ENCODE measurements at places on chromosomes 1 and 21. TPM values are rescaled to one million over a fixed set of nuclear protein-coding genes. Genes with fewer than 3 reads are reported as not detected.

ADCY10 gene
- 0.24 TPM for total RNA-seq

C1orf116 gene
- total RNA-seq, result 0.36 TPM

OLIG2 gene
- total RNA-seq, result not detected

GRCh38 chr21:45726438-45726837, 82.9 kb downstream of the PCBP3 start:
- no peak for DNase-seq
- H3K27me3 ChIP-seq, result no peaks in the 10 kb centered on the region
- no peak overlapping the region for H3K4me3 ChIP-seq
- no peaks in the 10 kb centered on the region for H3K36me3 ChIP-seq
- H3K27ac ChIP-seq, result no peak overlapping the region
- H3K4me1 ChIP-seq, result no peaks in the 10 kb centered on the region

GRCh38 chr1:196951711-196952394, 8.3 kb downstream of the CFHR2 start:
- no peaks in the 10 kb centered on the region for H3K27me3 ChIP-seq
- no peaks in the 10 kb centered on the region for H3K4me1 ChIP-seq
- peak; percentile 24 for DNase-seq
- H3K27ac ChIP-seq, result no peak overlapping the region
- no peak overlapping the region for H3K4me3 ChIP-seq

- no peak overlapping the region for H3K27ac ChIP-seq
- H3K4me3 ChIP-seq, result no peak overlapping the region
- H3K36me3 ChIP-seq, result no peaks in the 10 kb centered on the region
- H3K4me1 ChIP-seq, result no peaks in the 10 kb centered on the region
- no peaks in the 10 kb centered on the region for H3K27me3 ChIP-seq
These were observed 41.4 kb upstream of the LMX1A start for GRCh38 chr1:165397944-165398343.

GRCh38 chr1:67355745-67356424, 48.2 kb downstream of the IL12RB2 start:
- no peaks in the 10 kb centered on the region for H3K27me3 ChIP-seq
- H3K4me3 ChIP-seq, result no peak overlapping the region
- H3K27ac ChIP-seq, result no peak overlapping the region
- H3K4me1 ChIP-seq, result no peaks in the 10 kb centered on the region
- H3K36me3 ChIP-seq, result peaks cover 2% of the 10 kb centered on the region

- peaks cover 4% of the 10 kb centered on the region for H3K36me3 ChIP-seq
- H3K4me3 ChIP-seq, result no peak overlapping the region
- DNase-seq, result no peak
- no peak overlapping the region for H3K27ac ChIP-seq
These were observed 15.3 kb downstream of the TMEM201 start for GRCh38 chr1:9603766-9604753.

DNA sequence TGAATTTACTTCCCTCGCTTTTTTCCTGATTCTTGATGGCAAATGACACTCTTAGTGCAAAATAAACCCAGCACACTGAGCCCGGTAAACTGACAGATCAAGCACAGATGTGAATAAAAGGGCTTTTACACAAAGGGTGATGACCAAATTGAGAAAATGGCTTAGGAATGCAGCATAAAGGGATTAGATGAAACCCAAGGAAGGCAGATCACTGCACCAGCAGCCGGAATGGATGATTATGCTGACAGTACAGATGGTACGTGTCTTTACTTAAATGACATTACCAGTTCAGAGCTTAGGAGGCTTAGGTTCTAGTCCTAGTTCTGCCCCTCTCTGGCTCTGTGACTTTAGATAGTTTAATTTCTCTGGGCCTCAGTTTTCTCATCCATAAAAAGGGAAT, 12.0 kb downstream of the PKP1 start:
- no peak for DNase-seq
- H3K4me1 ChIP-seq, result no peaks in the 10 kb centered on the region
- no peak overlapping the region for H3K27ac ChIP-seq
- H3K4me3 ChIP-seq, result no peak overlapping the region
- no peaks in the 10 kb centered on the region for H3K36me3 ChIP-seq
- H3K27me3 ChIP-seq, result no peaks in the 10 kb centered on the region

DNA sequence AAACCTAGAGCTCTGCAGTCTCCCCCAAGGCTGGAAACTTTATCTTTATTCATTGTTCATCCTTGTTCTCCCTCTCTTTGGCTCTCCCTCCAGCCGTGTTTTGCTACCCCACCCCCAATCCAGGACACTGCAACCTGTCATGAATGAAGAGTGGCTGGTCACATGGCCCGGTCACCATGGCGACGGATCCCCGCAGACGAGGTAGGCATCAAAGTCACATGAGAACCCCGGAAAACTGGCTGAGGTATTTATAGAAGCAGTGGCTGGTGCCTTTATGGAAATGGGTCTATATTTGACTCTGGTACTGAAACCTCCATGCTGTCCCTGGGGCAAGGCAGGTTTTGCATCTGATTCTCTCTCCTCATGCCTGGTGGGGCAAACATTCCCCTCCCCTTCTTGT, 13.4 kb upstream of the SLC6A17 start:
- H3K4me1 ChIP-seq, result no peaks in the 10 kb centered on the region
- no peak for DNase-seq
- H3K27me3 ChIP-seq, result no peaks in the 10 kb centered on the region
- no peak overlapping the region for H3K27ac ChIP-seq
- H3K36me3 ChIP-seq, result no peaks in the 10 kb centered on the region
- no peak overlapping the region for H3K4me3 ChIP-seq

DNA sequence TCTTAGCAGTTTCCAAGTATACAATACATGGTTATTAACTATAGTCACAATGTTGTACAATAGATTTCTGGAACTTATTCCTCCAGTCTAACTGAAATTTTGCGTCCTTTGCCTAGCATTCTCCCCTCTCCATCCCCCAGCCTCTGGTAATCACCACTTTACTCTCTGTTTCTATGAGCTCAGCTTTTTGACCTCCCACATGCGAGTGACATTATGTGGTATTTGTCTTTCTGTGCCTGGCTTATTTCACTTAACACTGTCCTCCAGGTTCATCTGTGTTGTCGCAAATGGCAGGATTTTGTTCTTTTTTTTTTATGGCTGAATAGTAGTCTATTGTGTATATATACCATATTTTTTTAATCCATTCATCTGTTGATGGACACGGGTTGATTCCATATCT, 43.9 kb upstream of the CD101 start:
- H3K27ac ChIP-seq, result no peak overlapping the region
- DNase-seq, result no peak
- peaks cover 9% of the 10 kb centered on the region for H3K36me3 ChIP-seq
- H3K27me3 ChIP-seq, result no peaks in the 10 kb centered on the region
- H3K4me1 ChIP-seq, result no peaks in the 10 kb centered on the region
- no peak overlapping the region for H3K4me3 ChIP-seq

DNA sequence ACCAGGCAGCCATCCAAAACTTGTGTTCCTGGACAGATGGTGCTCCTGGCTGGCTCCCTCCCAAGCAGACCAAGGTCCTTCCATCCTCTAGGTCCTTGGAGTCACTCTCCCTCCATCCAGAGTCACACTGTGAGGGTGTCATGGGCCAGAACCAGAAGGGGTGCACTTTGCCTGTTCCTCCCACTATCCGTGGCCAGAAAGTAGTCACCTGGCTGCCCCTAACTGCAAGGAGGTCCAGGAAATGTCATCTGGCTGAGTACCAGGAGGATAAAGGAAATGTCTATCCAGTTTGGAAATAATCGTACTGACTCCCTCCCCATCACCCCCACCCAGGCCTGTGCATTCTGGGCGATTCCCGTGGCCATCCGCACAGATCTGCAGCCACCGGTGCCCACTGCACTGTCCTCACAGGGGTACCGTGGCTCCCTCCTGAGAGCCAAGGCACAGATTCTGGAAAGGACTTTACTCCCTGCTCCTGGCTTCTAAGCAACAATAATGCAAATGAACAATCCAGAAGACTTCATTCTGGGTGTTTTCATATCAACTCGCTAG, 253.2 kb downstream of the NPHP4 start:
- no peaks in the 10 kb centered on the region for H3K4me1 ChIP-seq
- no peak overlapping the region for H3K27ac ChIP-seq

DNA sequence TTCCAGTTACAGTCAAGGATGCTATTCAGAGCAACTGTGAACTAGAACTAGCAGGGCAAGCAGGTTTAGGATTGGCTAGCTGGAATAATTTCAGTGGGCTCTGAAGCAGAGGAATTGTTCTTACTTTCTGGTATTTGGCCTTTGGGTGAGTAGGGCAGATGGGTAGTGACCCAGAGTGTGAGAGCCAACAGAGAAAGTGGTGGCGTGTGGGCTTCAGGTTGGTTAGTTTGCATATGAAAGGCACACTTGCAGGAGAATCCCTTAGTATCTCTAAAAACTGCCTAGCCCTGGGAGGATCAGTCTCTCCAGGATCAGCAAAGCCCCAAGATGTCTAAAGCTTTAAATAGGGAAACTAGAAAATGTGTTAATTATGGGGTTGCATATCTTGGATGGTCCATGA, 67.6 kb upstream of the LRRC8B start:
- H3K4me1 ChIP-seq, result no peaks in the 10 kb centered on the region
- no peak overlapping the region for H3K4me3 ChIP-seq
- no peak overlapping the region for H3K27ac ChIP-seq
- no peaks in the 10 kb centered on the region for H3K36me3 ChIP-seq
- DNase-seq, result no peak
- no peaks in the 10 kb centered on the region for H3K27me3 ChIP-seq

GRCh38 chr1:243413431-243414151, 157.8 kb downstream of the SDCCAG8 start:
- H3K4me3 ChIP-seq, result no peak overlapping the region
- no peaks in the 10 kb centered on the region for H3K36me3 ChIP-seq
- no peak for DNase-seq
- H3K27me3 ChIP-seq, result no peaks in the 10 kb centered on the region

GRCh38 chr1:5860277-5860676, 131.9 kb downstream of the NPHP4 start:
- H3K27me3 ChIP-seq, result no peaks in the 10 kb centered on the region
- no peak overlapping the region for H3K4me3 ChIP-seq
- DNase-seq, result no peak
- H3K36me3 ChIP-seq, result peaks cover 1% of the 10 kb centered on the region
- no peak overlapping the region for H3K27ac ChIP-seq
- no peaks in the 10 kb centered on the region for H3K4me1 ChIP-seq

- no peak overlapping the region for H3K27ac ChIP-seq
- H3K4me1 ChIP-seq, result no peaks in the 10 kb centered on the region
- H3K27me3 ChIP-seq, result no peaks in the 10 kb centered on the region
- no peak for DNase-seq
- no peak overlapping the region for H3K4me3 ChIP-seq
These were observed 62.3 kb downstream of the NID1 start for GRCh38 chr1:236002572-236002971.

DNA sequence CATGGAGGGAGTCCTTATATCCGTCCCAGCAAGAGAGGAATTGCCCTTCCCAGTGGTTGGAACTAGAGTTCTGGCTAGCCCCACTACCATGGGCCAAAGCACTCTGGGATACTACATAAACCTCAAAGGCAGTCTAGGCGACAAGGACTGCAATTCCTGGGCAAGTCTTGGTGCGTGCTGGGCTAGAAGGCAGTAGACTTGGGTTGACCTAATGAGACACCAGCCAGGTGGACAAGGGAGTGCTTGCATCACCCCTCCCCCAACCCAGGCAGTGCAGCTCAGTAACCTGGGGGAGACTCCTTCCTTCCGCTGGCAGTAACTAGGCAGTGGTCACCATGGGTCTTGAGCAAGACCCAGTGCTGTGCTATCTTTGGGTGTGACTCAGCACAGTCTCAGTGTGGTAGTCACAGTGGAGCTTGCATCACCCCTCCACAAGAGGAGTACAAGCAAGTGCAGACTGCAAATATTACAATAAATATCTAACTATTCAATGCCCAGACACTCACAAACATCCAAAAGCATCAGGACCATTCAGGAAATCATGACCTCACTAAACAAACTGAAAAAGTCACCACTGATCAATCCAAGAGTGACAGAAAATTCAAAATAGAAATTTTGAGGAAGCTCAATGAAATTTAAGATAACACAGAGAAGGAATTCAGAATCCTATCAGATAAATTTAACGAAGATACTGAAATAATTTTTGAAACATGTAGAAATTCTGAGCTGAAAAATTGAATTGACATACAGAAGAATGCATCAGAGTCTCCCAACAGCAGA, 84.7 kb upstream of the LYPLAL1 start:
- H3K27ac ChIP-seq, result no peak overlapping the region
- H3K4me1 ChIP-seq, result no peaks in the 10 kb centered on the region
- DNase-seq, result peak; percentile 78
- H3K36me3 ChIP-seq, result no peaks in the 10 kb centered on the region

GRCh38 chr1:30637183-30637980, 86.0 kb downstream of the MATN1 start:
- DNase-seq, result peak; percentile 33
- no peak overlapping the region for H3K4me3 ChIP-seq
- H3K27me3 ChIP-seq, result no peaks in the 10 kb centered on the region
- H3K27ac ChIP-seq, result no peak overlapping the region
- H3K4me1 ChIP-seq, result no peaks in the 10 kb centered on the region
- H3K36me3 ChIP-seq, result no peaks in the 10 kb centered on the region

- no peaks in the 10 kb centered on the region for H3K4me1 ChIP-seq
- H3K27ac ChIP-seq, result no peak overlapping the region
- H3K36me3 ChIP-seq, result no peaks in the 10 kb centered on the region
- no peak for DNase-seq
- no peak overlapping the region for H3K4me3 ChIP-seq
- H3K27me3 ChIP-seq, result no peaks in the 10 kb centered on the region
These were observed 524.4 kb downstream of the DPYD start for GRCh38 chr1:97396463-97396862.

- no peaks in the 10 kb centered on the region for H3K27me3 ChIP-seq
- DNase-seq, result no peak
- no peak overlapping the region for H3K27ac ChIP-seq
- H3K36me3 ChIP-seq, result no peaks in the 10 kb centered on the region
- no peak overlapping the region for H3K4me3 ChIP-seq
These were observed 124.2 kb downstream of the LIPI start for GRCh38 chr21:14086553-14086952.

- H3K27me3 ChIP-seq, result no peaks in the 10 kb centered on the region
- no peaks in the 10 kb centered on the region for H3K4me1 ChIP-seq
- no peak overlapping the region for H3K4me3 ChIP-seq
- no peak overlapping the region for H3K27ac ChIP-seq
- no peak for DNase-seq
These were observed 3.6 kb downstream of the S100A6 start for GRCh38 chr1:153532181-153532580.

DNA sequence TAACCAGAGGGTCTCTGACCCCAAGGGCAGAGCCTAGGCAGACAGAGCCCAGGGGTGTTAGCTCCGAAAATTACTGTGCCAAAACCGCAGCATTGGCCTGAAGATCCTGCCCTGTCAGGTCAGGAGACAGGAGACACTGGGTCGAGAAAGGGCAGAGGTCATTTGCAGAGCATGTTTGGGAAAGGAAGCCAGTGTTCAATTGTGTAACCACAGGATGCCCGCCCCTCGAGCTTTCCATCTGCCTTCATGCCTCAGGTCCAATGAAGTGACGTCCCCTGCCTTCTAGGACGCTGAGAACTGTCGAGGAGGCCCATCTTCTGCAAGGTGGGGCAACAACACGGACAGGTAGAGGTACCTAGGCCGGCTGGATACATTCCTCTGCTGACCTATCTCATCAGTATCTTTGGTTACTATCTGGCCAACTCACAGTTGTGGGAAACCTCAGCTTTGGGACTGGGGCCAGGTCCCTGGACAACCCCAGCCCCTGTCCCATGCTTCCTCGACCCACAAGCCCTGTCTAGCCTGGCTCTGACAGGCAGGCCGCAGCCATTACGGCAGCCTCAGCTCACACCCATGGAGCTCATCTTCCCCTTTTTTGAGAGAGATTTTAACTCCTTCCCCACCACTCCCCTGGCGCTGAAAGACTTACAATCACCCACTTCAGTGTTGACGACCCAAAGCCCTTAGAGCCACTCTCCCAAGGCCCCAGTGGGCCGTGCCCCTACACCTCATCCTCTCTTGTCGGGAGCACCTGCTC, 1.3 kb downstream of the ARL8A start:
- no peaks in the 10 kb centered on the region for H3K4me1 ChIP-seq
- no peaks in the 10 kb centered on the region for H3K27me3 ChIP-seq
- no peaks in the 10 kb centered on the region for H3K36me3 ChIP-seq
